ENCODE measurements at places on chromosomes 1 and 21. TPM values are rescaled to one million over a fixed set of nuclear protein-coding genes. Genes with fewer than 3 reads are reported as not detected.

DNA sequence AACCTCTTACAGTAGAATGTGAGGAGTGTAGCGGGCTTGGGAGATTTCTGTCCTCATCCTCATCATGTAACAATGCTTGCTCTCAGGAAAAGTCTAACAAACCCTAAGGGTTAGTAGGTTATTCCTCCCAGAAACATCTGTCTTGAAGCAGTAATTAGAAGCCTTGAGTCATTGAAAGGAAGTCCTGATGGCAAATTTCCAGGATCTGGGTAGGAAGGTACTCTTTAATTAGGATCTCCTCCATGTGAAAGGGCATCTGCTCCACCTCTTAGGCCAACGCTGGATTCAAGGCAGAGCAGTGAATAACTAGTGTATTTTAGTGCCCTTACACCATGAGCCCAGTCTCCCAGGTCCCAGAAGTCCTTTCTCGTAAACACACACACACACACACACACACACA lies 106.6 kb upstream of the BARHL2 start:
- no peaks in the 10 kb centered on the region for H3K27me3 ChIP-seq
- DNase-seq = no peak
- no peaks in the 10 kb centered on the region for H3K4me1 ChIP-seq
- H3K36me3 ChIP-seq = no peaks in the 10 kb centered on the region
- H3K4me3 ChIP-seq = no peak overlapping the region
- H3K27ac ChIP-seq = no peak overlapping the region

DNA sequence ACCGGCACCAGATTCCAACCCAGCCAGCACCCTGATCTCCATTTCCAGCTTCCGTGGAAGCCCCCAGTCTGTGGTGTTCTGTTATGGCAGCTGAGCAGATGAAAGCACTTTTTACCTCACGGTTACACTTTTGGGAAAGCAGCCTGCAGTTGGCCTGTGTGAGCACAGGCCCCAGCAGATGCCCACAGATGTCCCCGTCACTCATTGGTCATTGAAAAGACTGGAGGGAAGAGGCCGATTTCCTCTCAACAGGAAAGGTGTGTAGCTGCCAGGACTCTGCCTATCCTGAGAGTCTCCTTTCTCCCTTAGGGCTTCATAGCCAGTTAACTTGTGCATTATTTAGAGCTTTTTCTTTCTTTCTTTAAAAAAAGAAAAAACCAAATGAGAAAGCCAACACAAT lies 123.0 kb downstream of the PCBP3 start:
- DNase-seq = no peak
- H3K36me3 ChIP-seq = no peaks in the 10 kb centered on the region
- H3K27ac ChIP-seq = no peak overlapping the region
- H3K27me3 ChIP-seq = no peaks in the 10 kb centered on the region

GRCh38 chr1:155598842-155599331 lies 11.1 kb upstream of the MSTO1 start:
- no peaks in the 10 kb centered on the region for H3K27me3 ChIP-seq
- no peak overlapping the region for H3K27ac ChIP-seq
- H3K4me1 ChIP-seq = no peaks in the 10 kb centered on the region

DNA sequence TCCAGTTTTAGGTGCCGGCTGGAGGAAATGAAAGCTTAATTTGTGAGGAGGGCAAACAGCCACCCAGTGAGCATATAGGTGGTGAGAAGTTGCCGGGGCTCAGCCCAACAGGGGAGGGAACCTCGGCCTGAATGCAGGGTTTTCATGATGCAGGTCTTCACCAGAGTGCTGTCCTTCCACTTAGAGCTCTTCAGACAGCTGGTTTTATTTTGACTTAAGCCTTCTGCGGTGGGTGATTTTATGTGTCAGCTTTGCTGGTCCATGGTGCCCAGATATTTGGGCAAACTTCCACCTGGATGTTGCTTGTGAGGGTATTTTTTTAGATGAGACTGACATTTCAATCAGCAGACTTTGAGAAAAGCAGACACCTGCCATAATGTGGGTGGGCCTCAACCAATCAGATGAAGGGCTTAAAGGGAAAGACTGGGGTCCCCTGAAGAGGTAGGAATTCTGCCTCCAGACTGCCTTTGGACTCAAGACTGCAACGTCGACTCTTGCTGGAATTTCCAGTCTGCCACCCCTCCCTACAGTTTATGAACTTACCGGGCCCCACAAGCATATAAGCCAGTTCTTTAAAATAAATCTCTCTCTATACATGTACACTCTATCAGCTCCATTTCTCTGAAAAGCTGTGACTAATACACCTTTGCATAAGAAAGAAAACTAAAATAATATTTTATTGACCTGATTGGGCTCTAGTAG lies 72.8 kb downstream of the RHOU start:
- peaks cover 17% of the 10 kb centered on the region for H3K4me1 ChIP-seq
- no peak overlapping the region for H3K4me3 ChIP-seq

- DNase-seq = no peak
- H3K4me1 ChIP-seq = no peaks in the 10 kb centered on the region
- H3K27ac ChIP-seq = no peak overlapping the region
- H3K27me3 ChIP-seq = no peaks in the 10 kb centered on the region
Measured at GRCh38 chr1:21397813-21398188, 42.1 kb upstream of the NBPF3 start.

DNA sequence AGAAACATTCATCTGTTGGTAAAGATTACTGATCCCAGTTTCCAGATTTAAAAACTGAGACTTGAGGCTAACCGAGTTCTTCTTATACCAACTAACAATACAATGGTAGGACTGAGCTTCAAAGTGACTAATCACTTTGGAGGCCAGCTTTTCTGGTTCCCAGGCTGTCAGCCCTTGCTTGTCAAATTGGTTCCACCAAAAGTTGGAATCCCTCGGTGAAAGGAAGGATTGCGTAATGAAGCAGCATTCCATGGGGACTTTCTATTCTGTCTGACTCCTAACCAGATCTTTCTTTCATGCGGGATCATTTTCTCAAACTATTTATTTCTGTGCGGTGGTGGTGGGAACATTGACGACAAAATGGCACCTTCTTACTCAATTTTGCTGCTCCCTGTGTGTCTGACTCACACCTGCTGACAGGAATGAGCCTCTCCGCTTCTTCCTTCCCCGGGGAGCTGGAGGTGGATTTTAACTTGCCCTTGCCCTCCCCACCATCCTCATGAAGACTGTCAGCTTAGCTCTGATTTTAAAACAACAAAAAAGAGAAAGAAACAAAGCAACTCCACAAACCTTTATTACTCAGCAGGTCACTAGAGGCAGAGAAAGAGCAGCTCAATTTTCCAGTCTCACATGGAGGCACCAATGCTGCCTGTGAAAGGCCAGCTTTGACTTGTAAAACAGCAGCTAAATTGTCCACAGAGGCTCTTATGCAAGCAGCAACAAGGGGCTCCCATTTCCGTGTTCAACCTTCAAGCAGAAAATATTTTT lies 32.9 kb upstream of the RASAL2 start:
- peak overlapping the region; percentile 71 for H3K27ac ChIP-seq
- no peaks in the 10 kb centered on the region for H3K36me3 ChIP-seq
- H3K27me3 ChIP-seq = no peaks in the 10 kb centered on the region
- peaks cover 2% of the 10 kb centered on the region for H3K4me1 ChIP-seq
- no peak overlapping the region for H3K4me3 ChIP-seq
- DNase-seq = peak; percentile 36

DNA sequence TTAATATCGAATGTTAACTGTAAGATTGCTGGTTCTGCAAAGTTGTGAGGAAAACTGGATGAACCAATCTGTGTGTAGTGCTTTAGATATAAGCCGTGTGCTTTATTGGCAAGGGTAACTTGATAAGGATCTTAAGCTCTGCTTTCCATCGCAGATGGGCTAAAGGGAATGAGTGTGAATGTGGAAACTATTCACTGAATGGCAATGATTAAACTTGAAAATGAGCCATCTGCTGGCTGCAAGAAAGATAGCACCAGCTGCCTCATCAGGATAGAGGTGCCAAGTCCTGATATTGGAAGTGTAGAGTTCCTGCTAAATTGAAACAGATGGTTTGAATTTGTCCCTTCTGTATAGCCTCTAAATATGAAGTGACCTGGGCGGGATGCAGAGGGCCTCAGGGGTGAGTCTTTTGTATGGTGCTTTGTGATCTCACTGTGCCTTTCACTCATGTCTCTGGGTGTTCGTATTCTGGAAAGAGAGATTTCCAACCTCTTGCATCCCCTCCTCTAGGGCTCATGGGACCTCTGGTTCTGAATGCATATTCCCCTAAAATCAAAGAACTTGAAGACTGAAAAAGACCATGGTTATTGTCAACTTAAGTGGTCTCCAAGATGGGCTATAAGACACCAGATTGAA lies 9.2 kb downstream of the FCRL3 start:
- no peaks in the 10 kb centered on the region for H3K27me3 ChIP-seq
- H3K4me1 ChIP-seq = no peaks in the 10 kb centered on the region
- DNase-seq = peak; percentile 40
- H3K4me3 ChIP-seq = no peak overlapping the region
- H3K36me3 ChIP-seq = no peaks in the 10 kb centered on the region

GRCh38 chr1:70140894-70141293 lies 64.5 kb downstream of the LRRC40 start:
- no peaks in the 10 kb centered on the region for H3K27me3 ChIP-seq
- H3K27ac ChIP-seq = no peak overlapping the region
- H3K4me1 ChIP-seq = peaks cover 31% of the 10 kb centered on the region
- no peak overlapping the region for H3K4me3 ChIP-seq

GRCh38 chr21:41684381-41685245 lies 82.2 kb downstream of the RIPK4 start:
- DNase-seq = no peak
- H3K36me3 ChIP-seq = no peaks in the 10 kb centered on the region
- no peaks in the 10 kb centered on the region for H3K4me1 ChIP-seq
- H3K27me3 ChIP-seq = no peaks in the 10 kb centered on the region

DNA sequence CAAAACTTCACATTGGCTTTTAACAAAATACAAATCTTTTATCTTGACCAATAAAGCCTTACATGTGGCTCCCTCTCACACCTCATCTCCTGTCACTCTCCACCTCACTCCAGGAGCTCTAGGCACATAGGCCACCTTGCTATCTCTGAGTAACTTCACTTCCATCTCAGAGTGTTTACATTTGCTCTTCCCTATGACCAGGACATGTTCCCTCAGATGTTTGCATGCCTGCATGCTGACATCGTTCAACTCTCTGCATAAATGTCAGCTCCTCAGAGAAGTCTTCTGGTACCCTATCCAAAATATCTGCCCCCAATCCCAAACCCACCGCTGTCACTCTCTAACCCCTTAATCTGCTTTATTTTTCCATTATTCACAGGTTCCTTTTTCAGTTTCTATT lies 110.9 kb downstream of the TOMM20 start:
- DNase-seq = no peak
- no peaks in the 10 kb centered on the region for H3K4me1 ChIP-seq
- no peaks in the 10 kb centered on the region for H3K36me3 ChIP-seq
- peak overlapping the region; percentile 22 for H3K27ac ChIP-seq
- H3K4me3 ChIP-seq = no peak overlapping the region

- no peaks in the 10 kb centered on the region for H3K36me3 ChIP-seq
- no peaks in the 10 kb centered on the region for H3K27me3 ChIP-seq
- no peak overlapping the region for H3K27ac ChIP-seq
Measured at GRCh38 chr21:15015622-15016471, 49.0 kb downstream of the NRIP1 start.

DNA sequence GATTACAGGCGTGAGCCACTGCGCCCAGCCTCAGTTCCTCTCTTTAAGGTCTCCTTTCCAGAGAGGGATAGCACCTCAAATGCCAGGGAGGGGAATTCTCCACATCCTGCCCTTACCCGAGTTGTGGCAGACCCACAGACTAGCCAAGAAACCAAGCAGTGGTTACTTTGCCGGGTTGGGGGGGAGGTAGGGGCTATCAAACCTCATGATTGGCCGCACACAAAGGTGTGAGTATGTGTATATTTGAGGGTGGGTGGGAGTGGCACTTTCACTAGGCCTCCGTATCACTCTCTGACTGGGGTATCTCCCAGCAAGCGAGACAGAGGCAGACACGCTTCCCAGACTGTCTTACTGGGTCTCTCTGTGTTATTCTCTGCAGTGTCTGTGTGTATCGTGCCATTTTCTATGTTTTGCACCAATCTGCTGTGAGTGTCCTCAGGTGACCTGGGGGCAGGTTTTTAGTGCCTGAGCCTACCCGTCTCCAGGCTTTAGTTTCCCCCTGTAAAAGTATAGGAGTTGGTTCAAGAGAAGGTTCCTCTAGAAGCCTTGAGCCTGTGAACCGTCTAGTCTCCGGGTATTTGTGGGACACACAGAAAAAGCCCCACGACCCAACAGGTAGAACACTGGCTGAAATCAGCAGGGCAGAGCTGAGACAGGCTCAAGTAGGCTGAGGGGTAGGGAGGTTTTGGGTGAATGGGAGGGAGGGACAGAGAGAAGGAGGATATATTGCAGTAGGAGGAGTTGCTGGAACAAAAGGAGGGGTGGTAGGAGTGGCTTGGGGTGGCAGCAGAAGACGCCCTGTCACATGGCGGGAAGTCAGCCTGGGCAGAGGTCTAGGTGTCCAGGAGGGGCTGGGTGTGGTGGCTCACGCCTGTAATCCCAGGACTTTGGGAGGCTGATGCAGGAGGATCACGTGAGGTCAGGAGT lies 10.3 kb downstream of the LMNA start:
- peaks cover 57% of the 10 kb centered on the region for H3K4me1 ChIP-seq
- H3K36me3 ChIP-seq = peaks cover 9% of the 10 kb centered on the region
- DNase-seq = no peak

TMEM125 gene
- polyA plus RNA-seq = 127 TPM

DIPK1A gene
- polyA plus RNA-seq = 2.3 TPM

TSSK3 gene
- polyA plus RNA-seq = 0.37 TPM

GPR25 gene
- 0.16 TPM for polyA plus RNA-seq

OR2L3 gene
- polyA plus RNA-seq = not detected

ATP5PB gene
- 206 TPM for polyA plus RNA-seq

All from lung (tissue), 17 donors.